ENCODE measurements at places on chromosomes 1 and 21.

- DNase-seq: no peak
Observed at GRCh38 chr1:36256558-36257374, 32.5 kb downstream of the THRAP3 start.

- DNase-seq: no peak
Observed at GRCh38 chr1:167671727-167672511, 41.9 kb downstream of the RCSD1 start.

- no peak for DNase-seq
Observed at GRCh38 chr21:15625363-15625762, 104.4 kb upstream of the USP25 start.

DNA sequence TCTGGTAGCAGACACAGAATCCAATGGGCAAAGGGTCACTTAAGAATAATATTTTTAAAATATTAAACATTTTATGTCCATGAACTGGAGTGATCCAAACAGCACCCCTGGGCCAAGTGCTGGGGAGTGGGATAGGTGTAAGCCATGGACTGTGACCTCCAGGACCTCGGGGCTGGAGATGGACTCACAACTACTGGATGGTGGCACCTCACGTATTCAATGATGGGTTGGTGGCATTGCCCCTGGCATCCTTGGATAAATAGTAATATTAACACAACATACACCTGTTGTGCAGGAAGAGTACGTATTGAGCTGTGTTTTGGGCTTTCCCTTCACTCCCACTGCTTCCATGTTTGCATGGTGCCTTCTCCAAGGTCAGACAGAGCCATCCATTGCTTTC is 39.3 kb upstream of the TENT5C start:
- no peak for DNase-seq

GRCh38 chr1:159040206-159040605 is 30.5 kb downstream of the IFI16 start:
- DNase-seq: no peak

DNA sequence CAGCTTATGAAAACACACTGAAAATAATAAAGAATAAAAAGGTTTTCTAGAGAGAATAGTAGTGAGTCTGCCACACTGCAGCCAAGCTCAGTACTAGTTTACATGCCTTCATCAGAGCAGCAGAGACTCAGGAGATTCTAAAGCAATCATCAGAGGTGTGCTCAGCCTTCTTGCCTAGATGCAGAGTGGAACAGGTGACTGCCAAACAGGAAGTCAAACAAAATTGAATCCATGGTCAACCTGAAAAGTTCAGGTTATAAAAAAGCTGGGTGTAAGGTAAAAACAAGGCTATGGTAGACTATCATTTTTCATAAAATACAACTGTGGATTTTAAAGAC is 165.3 kb upstream of the C1orf105 start:
- DNase-seq: no peak

DNA sequence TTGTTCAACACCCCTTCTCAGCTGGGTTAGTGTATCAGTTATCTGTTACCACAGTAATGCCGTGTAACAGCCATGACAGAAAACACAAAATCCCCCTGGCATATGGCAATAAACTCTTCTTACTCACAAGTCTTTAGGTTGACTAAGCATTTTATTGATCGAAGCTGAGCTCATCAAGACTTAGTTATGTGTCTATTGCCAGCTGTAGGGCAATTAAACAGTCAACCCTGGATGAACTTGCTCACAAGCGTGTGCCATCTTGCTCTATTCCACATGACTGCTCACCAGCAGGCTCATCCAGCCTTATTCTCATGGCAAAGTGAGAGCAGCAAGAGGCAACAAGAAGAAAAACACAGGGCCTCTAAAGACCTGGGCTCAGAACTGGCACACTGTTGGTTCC is 333.8 kb upstream of the PTBP2 start:
- DNase-seq: no peak

DNA sequence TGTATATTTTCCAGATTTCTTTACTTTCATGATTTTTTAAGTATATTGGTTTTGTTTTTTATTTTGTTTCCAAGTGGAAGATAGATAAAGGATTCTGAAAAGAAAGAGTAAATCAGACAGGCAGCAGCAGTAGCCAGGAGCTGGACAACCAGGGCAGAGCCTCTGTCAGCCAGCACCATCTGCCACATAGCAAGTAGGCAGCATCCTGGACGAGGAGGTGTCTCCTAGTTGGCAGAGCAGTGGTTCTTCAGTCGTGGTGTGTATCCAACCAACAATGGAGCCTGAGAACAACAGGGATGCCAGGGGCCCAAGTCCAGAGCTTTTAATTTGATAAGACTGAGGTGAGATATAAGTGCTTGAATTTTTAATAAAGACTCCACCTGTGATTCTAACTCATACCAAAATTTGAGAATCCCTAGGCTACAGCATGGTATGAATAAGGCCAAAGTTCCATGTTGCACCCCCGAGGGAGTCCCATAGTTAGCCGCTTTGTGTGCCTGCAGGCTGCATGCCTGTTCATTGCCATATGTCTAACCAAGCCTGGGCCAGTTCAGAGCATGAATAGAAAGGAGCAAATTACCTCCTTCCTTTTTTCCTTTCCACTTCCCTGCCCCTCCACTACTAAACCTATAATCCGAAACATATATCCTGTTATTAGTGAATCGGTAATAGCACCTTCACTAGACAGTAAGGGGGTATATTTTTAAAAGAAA is 153.2 kb downstream of the NTNG1 start:
- no peak for DNase-seq

GRCh38 chr1:198116469-198116868 is 40.3 kb upstream of the NEK7 start:
- DNase-seq: no peak

- no peak for DNase-seq
Observed at GRCh38 chr1:51833700-51834099, 44.8 kb downstream of the NRDC start.

DNA sequence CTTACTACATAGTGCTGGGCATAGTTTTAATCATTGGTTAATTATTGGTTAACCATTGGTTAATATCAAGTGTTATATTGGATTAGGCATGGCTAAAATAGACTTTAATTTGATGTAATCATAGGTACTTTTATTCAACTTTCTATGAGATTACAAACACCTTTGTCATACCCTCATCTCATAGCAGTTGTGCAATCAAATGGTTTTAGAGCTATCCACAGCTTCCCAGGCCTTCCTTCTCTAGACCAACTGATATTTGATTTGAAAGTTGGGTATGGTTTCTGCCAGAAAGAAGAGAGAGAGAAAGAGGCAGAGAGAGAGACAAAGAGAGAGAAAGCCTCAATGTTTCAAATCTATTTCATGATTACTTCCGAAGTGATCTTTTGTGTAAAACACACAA is 9.6 kb upstream of the RGS1 start:
- no peak for DNase-seq

DNA sequence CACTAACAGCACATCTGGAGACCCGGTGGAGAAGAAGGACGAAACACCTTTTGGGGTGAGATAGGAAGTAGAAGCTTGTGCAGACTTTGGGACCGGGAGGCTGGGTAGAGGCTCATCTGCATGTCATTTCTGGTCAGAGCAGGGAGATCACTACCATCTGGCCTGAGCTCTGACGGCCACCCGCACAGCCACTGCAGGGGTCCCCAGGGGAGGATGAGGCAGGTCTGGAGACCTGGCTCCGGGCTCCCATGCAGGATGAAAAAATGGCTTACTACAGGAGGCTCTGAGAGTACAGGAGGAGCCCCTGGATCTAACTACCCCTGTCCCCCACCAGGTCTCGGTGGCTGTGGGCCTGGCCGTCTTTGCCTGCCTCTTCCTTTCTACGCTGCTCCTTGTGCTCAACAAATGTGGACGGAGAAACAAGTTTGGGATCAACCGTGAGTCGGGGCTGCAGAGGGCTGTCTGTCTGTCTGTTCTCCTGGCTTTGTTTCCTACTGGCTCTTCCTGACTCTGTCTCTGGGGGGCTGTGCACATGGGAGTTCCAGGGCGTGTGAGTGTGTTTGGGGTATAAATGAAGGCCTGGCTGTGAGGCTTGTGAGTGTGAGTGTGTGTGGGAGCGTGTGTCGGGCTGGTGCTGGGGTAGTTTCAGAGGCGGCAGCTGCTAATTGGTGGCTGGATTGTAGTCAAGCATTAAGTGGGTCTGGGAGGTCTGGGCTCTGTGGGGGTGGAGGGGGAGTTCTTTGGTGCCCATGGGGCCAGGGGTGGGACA is 14.1 kb downstream of the NTRK1 start:
- DNase-seq: no peak

GRCh38 chr1:181424786-181425403 is 58.4 kb upstream of the CACNA1E start:
- DNase-seq: peak; percentile 74

DNA sequence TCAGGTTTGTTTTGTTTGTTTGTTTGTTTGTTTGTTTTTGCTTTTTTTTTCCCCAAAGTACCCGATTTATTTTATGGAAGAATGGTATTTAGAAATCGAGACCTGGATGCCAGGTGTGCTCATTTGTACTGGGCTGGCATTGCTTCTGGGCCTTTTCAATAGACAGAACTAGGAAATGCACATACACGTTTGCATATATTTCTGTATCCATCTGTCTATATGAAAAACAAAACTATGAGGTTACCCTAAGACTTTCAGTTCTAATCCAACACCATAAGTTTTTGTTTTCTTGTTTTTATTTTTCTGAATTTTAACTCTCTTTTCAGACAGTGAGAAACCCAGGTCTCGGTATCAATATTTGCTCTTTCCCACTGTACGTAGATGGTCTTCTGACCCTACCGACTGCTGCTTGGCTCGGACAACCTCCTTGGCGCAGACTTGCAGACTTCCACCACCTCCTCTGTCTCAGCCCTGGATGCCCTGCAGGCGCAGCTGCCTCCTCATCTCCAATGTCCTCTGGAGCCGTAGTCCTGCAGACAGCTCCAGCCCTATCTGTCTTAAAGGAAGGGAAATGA is 171.7 kb downstream of the NEK7 start:
- no peak for DNase-seq

GRCh38 chr21:45898028-45898350 is 83.6 kb upstream of the COL6A1 start:
- no peak for DNase-seq

GRCh38 chr1:6348511-6349191 is 44.9 kb downstream of the ACOT7 start:
- DNase-seq: no peak

- DNase-seq: no peak
Observed at GRCh38 chr1:75188892-75189291, 54.7 kb downstream of the LHX8 start.

- no peak for DNase-seq
Observed at GRCh38 chr21:25191141-25191540, 416.1 kb downstream of the MRPL39 start.

DNA sequence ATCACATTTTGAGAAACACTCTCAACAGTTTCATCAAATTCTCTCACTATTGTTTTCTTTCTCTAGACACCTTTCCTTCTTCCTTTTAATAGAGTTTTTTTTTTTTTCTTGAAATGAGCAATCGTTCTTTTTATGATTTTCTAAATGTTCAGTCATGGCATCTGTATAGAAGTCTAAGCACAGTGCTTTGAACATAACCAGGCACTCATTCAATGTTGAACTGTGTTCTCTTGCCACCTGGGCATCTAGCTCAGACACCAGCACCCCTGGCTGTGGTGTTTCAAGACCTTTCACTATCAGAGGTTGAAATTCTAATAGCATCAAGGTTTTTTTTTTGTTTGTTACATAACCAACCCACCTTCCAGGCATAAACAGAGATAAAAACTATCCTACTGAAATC is 96.6 kb downstream of the DNM3 start:
- no peak for DNase-seq

- no peak for DNase-seq
Observed at GRCh38 chr1:87148661-87149060, 180.0 kb upstream of the LMO4 start.
